ENCODE measurements at places on chromosomes 4 and X. TPM values are rescaled to one million over a fixed set of nuclear protein-coding genes. Genes with fewer than 3 reads are reported as not detected.

MXD4 gene
- 19.7 TPM for total RNA-seq

RAB33A gene
- 36.5 TPM for total RNA-seq

SHOX gene
- total RNA-seq = under 0.01 TPM

CXXC4 gene
- total RNA-seq = 128 TPM

DDIT4L gene
- total RNA-seq = 0.16 TPM

CFAP47 gene
- total RNA-seq = 2.2 TPM

BMPR1B gene
- total RNA-seq = 23.6 TPM

SLC9A7 gene
- 26.2 TPM for total RNA-seq

SPOCK3 gene
- 15.1 TPM for total RNA-seq

KCND1 gene
- 1.1 TPM for total RNA-seq

All from occipital lobe (tissue), 3 donors.